ENCODE measurements at places on chromosomes 3 and 15.

- DNase-seq: no peak
These were observed 221.2 kb upstream of the LINGO1 start for GRCh38 chr15:77853910-77854309.

DNA sequence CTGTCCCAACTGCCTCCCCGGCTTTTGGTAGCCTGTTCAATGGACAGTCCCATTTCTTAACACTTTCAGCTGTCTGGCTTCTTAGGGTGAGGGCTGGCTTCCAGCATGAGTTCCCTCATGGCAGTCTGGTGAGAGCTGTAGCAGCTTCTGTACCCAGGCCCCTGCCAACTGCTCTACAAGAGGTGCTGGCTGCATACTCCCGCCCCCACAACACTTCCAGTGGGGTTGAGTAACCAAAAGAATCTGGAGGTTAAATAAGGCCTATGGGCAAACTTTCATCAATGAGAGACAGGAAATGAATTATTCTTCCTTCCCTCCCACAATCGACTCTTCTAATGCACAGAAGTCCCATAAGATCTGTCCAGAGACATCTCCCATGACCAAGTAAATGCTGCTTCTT, 145.0 kb downstream of the NEK10 start:
- DNase-seq: no peak

DNA sequence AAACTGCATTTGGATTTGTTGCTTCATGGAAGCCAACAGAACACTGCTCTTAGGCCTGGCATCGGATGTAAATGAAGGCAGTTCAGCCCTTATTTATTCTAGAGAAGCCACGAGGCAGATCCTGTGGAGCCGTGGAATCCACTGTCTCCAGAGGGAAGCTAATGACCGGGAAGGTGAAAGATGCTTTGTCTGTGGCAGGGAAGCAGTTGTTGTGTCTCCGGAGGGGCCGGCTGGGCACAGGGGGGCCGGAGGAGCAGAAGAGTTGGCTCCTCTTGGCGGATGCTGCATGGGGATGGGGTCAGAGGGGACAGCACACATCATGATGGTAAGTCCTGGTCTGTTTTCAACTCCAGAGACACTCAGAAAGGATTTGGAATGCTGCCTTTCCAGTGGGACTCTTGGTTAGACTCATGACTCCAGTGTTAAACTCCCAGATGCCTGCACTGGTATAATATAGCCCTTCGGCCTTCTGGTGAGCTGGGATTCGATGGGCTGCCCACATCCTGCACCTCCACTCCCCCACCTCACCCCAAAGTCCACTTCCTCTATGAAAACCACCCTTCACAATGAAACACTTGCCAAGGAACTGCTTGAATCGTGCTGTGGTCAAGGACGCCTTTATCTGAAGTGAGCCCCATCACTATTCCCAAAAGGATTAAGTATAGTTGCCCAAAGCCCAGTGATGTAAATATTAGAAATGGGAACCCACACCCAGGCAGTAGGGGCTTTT, 33.6 kb downstream of the TPM1 start:
- no peak for DNase-seq

DNA sequence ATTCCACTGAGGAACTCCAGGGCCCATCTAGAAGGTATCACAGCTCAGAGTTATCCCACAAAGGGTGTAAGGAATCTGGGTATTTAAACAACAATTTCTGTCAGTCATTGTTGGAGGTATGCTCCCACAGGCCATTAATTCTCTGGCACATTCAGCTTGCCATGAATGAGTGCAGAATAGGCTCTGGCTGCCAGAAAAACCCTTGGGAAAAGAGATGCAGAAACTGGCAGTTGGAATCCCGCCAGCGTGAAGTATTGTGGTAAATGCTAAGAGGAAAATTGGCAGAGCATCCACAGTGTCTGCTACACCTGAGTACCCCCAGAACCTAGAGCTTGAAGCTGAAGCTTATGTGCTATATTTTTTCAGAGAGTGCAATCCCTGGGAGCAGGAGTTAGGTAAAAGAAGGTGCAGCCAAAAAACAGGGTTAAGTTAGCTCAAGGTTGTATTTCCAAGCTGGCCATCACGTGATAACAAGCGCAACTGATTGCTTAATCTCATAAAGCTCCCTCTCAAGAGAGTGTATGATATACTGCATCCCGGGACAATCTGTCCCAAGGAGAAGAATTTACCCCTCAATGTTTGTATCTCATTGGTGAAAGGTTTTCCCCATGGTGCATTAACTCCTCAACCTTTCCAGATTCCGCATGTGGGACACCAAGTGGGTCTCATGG, 94.2 kb upstream of the ACP3 start:
- no peak for DNase-seq

GRCh38 chr3:94246171-94246570, 183.3 kb downstream of the NSUN3 start:
- no peak for DNase-seq

- DNase-seq: no peak
These were observed 246.5 kb upstream of the MDFIC2 start for GRCh38 chr3:70558956-70559355.

DNA sequence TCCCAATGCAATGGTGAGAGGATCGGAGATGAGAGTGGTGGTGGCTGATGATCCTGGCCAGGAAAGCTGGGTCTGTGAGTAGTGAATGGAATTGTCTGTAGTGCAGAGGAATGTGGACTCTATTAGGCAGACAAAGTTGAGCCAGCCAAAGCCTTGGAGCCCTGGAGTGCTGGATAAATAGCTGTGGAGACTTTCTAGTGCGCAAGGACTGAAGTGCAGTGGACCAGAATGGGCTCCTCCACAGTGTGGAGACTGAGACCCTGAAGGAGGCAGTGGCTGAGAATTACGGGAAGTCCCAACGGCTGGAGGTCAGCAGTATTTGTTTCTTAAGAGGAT, 874 bp downstream of the ZNF662 start:
- no peak for DNase-seq

DNA sequence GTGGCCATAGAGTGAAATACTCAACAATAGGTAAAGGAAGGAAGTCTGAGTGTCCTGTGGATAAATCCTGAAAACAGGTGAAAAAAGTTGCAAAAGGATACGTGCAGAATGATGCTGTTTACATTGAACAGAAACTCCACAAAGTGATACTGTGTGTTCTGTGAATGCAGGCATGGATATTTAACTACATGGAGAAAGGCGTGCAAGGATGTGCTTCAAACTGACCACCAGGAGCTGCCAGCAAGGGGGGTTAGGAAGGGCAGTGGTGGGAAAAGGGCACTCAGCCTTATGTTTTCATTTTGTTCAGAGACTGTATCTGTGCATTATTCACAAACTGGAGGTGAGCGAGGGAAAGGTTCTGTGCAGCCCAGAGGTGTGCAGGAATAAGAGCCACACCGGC, 47.4 kb downstream of the DNAJB8 start:
- no peak for DNase-seq

DNA sequence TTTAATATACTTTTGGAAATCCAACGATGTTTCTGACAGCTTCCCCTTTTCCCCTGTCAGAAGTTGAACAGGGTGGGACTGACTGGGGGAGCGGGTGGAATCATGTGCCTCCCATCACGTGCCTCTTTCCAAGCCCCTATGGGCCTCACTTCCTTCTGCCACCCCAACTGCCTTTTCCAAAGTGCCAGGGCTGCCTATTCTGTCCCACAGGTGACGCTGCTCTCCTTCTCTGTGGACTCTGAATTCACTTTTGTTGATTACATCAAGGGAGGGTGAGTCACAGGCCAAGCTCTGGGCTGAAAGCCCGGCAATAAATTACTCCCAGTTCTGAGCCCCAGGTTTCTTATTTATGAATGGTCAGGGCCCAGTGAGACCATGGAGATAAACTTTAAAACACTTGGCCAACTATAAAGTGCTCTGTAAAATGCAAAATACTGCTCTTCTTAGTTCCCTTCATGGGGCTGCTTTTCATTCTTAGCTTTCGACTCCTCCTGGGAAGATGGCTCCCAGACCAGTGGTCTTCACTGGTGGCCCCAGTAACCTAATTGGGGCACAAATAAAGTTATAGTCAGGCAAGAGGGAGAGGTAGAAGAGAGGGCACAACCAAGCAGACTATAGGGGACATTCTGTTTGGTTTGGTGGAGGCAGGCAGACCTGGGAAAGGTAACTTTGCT, 12.3 kb downstream of the CPNE9 start:
- no peak for DNase-seq

GRCh38 chr3:170835336-170835735, 34.7 kb downstream of the RPL22L1 start:
- DNase-seq: no peak

Measured in stimulated activated CD8-positive, alpha-beta memory T cell treated with anti-CD3 and anti-CD28 coated beads, Interleukin-15, amount 100 ng/mL, for 1 hour (primary cell).